ENCODE measurements at places on chromosomes 5 and 9. TPM values are rescaled to one million over a fixed set of nuclear protein-coding genes. Genes with fewer than 3 reads are reported as not detected.

Gene PCDHA2
- total RNA-seq: not detected

Gene TBC1D2
- 2.8 TPM for total RNA-seq

Gene STX17
- total RNA-seq: 25.1 TPM

DNA sequence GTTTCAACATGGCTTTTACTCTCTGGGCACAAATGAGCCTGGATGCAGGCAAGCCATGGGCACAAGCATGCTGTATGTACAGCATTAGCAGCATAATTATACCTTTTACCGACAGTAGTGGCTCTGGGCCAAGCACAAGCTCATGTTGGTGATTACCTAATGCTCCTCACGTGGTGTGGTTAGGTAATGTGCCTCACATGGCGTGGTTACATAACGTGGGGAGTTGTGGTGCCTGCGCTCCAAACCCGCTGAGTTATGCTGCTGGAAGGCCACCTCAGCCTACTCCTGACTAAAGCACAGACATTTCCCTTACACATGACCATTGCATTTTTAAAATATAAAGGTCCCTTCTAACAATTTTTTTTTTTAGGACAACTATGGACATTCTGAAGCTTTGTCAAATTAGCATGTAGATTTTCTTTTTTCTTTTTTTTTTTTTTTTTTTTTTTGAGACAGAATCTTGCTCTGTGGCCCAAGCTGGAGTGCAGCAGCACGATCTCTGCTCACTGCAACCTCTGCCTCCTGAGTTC, 794.0 kb downstream of the EFNA5 start:
- DNase-seq: no peak

DNA sequence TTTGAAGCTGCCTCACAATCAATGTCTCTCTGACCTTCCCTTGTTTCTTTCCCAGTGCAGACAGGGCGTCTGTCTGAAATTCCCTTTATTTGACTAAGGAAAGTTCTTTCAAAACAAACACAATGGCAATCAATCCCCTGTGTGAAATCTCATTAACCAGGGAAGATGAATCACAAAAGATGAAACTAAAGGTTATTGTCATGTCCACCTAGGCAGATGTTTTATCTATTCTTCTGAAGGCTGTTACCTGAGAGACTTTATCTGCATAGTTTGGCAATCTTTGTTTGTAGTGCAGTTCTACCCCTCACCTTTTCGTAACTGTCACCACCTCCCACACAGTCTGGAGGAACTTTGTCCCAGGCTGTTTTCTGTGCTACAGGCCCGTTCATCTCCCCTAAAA, 217.5 kb upstream of the RIOK2 start:
- no peak for DNase-seq

DNA sequence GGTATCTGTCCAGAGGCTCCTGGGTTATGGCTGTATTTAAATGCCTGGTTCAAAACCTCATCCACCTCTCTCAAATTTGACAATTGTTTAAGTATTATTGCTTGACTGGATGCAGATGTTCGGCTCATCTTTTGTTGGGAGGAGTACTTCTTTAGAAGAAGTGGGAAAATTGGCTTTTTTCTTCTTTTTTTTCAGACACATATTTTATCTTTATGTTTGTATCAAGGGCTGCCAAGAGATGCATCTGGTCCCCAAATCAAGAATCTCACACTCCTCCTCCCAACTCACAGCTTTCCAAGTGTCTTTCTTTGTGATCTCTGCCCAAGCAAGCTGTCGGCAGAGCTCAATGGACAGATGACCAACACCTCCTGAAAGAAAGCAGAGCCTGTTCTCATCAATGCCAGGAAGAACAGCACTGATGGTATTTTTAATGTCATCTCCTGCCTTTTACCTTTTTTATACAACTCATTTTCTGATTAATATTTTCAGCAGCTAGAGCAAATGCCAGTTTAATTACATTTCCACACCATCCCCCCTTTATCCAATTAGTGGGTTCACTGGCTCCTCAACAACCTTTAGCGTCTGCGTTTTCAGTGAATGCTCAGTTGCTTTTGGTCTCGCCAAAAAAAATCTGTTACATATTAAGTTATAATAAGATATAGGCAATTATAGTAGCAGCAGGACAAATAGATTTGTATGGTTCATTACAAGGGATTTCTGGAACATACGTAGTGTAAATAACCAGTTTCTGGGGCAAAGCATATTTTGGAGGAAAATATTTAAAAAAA, 110.3 kb upstream of the SLIT3 start:
- no peak for DNase-seq

DNA sequence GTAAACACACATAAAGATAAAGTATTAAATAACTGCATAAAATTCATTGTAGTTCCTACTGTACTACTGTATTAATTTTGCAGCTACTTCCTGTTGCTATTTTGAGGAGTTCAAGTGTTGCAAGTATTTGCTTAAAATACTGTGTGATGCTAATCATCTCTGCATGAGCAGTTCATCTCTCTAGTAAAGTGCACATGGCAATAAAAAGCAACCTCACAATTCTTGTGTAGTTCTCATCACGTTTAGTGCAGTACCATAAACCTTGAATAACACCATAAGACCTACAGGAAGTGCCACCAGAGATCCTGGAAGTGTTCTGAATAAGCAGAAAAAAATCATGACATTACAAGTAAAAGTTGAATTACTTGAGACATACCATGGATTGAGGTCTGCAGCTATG, 34.6 kb downstream of the CPLANE1 start:
- no peak for DNase-seq

Measured in left ventricle myocardium superior (tissue), 1 donor.